Activated naive CD4-positive, alpha-beta T cell treated with anti-CD3 and anti-CD28 coated beads, Interleukin-2, amount 10 ng/mL, durations not matched to agents 7 days and 5 days (primary cell): ENCODE measurements at places on chromosomes 6 and 20.
A peak's percentile ranks its signal among the peaks of the same experiment; 100 is the strongest.

DNA sequence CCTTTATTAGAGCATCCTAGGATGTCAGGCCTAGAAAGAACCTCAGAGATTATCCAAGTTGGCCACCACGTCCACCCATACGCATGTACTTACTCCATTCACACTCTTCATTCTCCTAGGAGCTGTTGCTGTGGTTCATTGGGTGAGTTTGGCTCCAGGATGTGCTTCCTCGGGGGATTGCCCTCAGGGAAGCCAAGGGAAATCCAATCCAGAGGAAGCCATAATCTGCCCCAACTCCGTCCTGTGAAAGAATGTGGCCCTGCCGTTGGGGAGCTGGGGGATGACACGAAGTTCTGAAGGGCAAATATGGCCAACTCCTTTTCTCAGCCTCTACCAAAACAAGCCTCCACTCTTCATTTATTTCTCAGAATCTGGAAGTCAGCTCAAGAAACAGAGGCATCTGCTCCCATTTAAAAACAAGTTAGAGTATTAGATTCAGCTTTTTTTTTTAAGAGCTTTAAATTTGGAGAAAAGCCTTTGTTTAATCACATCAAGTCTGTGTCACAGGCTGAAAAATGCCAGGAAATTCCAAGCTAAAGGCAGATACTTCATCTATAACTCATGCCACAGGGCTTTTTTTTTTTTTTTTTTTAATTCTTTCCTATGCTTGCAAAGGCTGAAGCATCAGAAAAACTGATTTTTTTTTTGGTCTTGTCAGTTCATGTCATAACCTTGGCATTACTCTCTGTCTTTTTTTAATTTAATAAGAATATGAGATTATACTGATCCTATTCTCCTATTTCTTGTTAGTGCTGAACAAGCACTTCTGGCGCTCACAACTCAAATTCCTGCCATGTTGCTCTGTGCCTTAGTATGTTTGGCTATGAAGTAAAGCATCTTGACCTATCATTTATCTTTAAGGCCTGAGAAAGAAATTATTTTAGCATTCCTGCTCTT lies 480.9 kb upstream of the MARCKS start:
- DNase-seq: no peak

DNA sequence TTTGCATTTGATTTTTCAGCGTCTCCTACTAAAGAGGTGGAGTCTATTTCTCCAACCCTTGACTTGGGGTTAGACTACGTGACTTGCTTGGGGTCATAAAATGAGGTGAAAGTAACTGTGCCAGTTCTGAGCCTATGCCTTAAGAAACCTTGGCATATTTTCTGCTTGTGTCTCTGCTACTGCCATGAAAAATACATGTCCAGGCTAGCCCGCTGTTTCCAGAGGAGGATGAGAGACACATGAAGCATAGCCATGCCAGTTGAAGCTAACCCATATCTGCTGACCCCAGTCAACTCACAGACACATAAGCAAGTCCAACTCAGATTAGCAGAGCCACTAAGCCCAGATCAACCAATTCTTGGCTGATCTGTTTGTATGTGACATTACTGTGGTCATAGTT lies 38.7 kb downstream of the SCP2D1 start:
- DNase-seq: no peak

- DNase-seq: no peak
Observed at GRCh38 chr6:159438106-159438505, 254.9 kb downstream of the SOD2 start.

- peak; percentile 29 for DNase-seq
Observed at GRCh38 chr6:28543651-28544610, 18.2 kb downstream of the GPX5 start.

GRCh38 chr6:104936766-104937535 lies 20.0 kb upstream of the LIN28B start:
- no peak for DNase-seq

DNA sequence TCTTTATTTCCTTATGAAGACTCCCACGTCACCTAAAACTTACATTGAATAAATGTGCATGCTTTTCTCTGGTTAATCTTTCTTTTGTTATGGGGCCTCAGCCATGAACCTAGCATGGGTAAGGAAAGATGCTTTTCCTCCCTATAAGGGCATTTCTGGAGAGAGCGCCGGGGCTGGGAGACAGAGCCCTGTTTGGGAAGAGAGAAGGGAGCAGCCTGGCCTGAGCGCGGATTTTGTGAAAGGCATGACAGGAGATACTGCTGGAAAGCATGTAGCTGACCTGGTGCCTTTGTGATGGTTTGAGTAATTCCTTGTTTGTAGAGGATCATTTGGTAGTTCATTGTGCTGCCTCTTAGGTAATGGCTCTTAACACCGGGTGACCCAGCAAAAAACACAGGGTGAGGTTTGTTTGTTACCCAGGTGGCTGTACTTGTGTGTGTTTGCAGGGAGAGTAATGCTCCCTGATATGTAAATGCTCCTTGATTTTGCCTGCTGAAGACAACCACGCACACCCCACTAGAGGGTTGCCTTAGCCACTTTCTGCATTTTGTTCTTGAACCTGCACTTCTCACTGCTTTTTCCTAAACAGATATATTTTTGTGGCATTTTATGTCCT lies 59.2 kb downstream of the ANKRD6 start:
- no peak for DNase-seq

DNA sequence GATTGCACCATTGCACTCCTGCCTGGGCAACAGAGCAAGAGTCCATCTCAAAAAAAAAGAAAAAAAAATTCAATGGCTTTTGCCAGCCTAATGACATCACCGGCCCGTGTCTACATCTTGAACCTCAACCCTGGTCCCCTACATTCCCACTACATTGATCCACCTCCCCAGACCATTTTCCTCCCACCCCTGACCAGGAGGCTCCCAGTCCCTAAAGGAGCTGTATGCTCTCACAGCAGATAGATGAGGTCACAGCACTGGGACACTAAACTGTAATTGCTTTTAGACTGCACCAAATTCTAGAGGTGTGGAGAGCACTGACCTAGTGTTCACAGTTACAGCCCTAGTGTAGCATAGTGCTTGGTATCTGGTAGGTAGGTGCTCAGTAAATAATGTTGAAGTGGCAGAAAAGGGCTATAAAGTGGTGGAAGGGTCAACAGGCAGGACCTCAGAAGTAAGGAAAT lies 10.7 kb downstream of the TGIF2 start:
- DNase-seq: no peak

GRCh38 chr6:144331491-144331969 lies 46.4 kb downstream of the UTRN start:
- no peak for DNase-seq

- DNase-seq: peak; percentile 25
Observed at GRCh38 chr6:141562186-141562811, 570.4 kb upstream of the GJE1 start.
